ENCODE measurements at places on chromosomes 1 and 21. TPM values are rescaled to one million over a fixed set of nuclear protein-coding genes. Genes with fewer than 3 reads are reported as not detected.

DNA sequence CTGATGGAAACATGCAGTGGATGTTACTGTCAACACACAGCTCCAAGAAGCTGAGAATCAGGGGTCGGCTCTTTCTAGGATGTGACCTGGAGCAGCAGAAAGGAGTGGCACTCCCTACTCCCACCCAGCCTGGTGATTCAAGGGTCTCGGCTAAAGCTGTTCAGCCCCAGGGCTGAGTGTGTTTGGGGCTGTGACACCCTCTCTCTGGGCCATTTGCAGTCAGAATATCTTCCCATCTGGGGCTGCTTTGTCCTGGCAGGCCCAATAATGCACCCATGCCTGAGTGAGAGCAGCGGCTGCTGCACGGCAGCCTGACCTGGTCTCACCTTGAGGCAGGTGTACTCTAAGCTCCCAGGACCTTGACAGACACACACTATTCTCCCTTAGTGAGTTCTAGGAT lies 52.5 kb upstream of the AJAP1 start:
- DNase-seq = no peak

- DNase-seq = no peak
Measured at GRCh38 chr1:242455052-242455361, 69.5 kb downstream of the PLD5 start.

GRCh38 chr21:46542588-46543124 lies 62.2 kb downstream of the S100B start:
- no peak for DNase-seq

DNA sequence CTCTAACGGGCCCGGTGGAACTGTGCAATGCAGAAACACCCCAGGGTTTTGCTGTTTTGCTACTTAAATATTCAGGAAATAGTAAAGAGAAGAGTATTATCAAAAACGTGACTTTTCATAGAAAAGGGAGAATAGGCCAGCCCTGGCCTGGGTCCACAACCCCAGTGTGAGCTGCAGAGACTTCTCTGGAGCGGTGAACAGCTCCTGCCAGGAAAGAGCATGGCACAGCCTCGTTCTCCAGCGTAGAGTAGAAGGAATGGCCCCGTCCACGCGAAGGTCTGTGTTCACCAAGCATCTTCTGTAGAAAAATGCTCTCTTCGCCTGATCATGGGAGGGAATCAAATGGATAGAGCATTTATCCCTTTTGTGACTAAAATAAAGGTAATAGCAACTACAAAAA lies 51.4 kb downstream of the PDE9A start:
- no peak for DNase-seq

DNA sequence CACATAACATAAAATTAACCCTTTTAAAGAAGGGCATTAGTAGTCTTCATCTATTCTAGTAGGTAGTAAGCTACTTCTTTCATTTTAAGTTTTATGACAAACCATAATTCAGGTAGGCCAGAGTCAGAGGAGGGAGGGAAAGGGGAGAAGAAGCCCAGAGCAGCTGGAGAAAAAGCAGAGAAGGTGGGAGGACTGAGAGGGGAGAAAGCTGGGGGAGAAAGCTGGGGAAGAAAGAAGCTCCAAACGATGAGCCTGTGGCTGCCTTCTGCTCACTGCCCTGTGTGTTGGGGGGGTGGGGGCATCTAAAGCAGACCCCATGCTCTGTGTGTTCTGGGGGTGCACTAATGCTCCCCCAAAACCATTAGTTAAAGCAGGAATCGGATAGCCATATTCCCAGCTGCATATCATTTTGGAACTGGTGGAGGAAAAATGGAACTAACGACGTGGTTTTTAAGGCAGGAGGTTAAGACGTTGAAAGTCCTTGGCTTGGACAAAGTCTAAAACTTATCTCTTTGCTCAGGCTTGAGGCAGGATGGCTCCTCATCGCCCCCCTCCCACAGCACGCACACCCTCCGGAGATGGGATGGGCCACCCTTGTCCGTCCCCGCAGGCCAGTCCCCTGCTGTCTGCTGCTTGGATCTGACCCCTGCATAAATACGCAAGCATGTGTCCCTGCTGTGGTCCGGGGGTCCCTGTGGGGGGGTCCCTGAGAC lies 184.2 kb downstream of the DYRK1A start:
- no peak for DNase-seq

DNA sequence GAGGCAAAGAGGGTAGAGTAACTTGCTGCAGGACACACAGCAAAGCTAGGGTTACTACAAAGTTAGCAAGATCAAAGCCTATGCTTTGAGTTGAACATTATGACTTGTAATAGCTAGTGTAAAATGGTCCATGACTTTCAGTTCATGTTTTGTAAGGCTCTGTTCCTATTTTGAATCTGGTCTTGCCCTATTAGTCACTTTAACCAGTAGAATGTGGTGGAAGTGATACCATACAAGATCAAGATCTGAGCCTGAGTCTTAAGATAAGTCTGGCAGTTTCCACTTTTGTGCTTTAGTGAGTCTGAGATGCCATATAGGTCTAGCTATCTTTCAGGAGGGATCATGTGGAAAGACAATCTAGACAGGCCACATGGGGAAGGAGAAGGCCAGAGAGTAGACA lies 282.1 kb upstream of the BRINP3 start:
- DNase-seq = no peak

DNA sequence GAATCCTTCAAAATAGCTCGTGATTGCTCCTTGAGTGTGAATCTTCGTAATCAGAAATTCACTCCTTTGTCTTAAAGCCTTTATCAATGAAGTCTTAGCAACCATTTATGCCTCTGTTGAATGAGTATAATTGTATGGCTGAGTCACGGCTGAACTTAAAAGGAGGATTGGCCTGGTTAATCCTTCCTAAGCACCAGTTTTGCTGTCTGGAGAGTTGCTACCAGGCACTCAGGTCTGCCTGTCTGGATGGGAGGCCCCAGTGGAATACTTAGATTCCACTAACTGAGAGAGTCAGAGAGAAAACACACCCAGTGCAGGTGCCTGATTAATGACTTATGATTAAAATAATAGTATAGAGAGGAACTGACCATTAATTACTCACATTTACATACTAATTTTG lies 7.6 kb upstream of the HHAT start:
- DNase-seq = no peak

DNA sequence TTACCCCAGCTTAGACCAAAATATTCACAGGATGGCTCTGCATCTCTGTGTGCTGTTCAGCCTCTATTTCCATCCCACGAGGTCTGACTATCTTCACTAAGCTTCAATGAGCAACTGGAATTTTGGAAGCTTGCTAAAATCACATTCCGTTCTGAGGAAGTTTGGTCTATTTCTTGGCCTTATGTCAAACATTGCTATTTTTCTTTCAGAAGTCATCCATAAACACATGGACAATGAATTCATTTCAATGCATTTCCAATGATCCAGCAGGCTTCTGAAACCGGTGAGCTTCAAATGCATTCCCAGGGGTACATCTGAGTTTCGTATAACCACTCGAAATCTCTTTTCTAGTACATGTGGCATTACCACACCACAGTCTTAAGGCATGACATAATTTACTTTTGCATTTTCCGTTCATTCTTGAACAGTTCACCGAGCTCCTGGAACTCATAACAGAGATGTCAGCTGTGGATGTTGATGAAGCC lies 294.1 kb upstream of the KAZN start:
- DNase-seq = no peak

GRCh38 chr1:221644145-221644448 lies 97.8 kb downstream of the DUSP10 start:
- no peak for DNase-seq

DNA sequence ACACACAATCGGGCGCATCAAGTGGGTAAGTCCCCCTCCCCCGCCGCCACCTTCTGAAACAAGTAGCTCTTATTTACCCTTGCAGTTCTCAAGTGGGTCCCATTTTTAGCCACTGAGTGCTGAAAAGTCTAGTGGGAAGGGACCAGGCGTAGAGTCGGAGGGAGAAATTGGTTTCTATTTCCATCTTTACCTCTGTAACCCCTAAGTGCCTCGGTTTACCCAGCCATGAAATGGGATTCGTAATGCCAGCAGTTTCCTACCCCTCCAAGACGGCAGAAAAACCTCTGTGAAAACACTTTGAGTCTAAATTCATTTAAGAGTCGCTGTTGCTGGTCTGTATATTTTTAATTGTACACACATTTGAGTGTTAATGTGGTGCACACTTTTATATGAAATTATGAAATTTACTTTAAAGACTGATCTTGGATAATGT lies 928 bp downstream of the TLCD4 start:
- DNase-seq = no peak

DNA sequence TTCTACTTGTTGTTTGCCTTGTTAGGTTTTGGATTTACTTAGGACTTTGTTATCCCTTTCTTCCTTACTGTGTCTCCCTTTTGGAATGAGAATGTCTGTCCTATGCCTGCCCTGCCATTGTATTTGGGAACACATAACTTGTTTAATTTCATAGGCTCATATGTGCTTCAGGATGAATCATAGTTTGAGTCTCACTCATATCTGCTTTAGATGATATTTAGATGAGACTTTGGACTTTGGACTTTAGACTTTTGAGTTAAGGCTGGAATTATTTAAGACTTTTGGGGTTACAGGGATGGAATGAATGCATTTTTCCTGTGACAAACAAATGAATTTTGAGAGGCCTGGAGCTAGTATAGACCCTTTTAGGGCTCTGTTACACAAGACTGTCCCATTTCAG lies 33.4 kb downstream of the PSMG1 start:
- no peak for DNase-seq

GRCh38 chr21:36200081-36200561 lies 43.5 kb downstream of the DOP1B start:
- no peak for DNase-seq

DNA sequence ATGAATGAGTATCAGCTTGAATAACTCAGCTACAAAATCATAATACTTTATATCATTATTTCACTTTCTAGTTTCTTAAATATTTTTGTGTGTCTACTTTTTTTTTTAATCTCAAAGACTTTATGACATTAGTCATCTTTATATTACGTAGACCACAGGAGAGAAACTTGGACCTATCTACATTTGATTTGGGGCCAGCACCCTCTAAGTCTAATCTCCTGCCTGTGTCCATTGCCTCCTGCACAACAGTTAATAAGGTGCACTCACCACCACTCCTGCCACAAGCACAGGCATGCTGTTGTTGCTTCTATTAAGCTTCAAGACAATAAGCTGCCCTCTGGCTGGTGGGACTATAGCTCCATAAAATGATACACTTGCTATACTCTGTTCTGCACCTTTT lies 70.4 kb downstream of the DIRAS3 start:
- no peak for DNase-seq

DNA sequence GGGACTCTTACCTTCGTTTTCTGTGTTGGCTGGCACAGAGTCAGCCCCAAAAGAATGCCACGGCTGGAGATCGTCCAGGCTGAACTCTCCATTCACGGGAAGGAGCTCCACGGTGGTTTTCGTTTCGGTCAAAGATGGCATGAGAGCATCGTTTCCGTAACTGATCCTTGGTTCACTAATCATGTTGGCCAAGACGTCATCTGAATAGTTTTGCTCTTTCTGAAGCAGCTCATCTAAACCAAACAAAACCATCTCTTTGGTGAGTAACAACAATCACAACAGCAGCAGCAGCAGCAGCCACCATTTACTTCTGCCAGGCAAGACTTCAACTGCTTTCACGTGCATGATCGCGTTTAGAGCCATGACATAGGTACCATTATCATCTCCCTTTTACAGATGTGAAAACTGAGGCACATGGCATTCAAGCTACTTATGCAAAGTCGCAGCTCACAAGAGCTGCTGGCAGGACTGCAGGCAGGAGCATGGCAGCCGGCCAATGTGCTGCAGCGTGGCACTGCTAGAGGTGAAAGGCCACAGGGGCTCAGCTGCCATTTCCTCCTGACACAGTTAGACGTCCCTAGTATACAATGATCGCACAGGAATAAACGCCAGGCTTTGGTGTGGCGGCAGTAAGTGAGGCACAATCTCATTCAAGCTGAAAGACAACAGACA lies 177.1 kb downstream of the GABPA start:
- peak; percentile 7 for DNase-seq

DNA sequence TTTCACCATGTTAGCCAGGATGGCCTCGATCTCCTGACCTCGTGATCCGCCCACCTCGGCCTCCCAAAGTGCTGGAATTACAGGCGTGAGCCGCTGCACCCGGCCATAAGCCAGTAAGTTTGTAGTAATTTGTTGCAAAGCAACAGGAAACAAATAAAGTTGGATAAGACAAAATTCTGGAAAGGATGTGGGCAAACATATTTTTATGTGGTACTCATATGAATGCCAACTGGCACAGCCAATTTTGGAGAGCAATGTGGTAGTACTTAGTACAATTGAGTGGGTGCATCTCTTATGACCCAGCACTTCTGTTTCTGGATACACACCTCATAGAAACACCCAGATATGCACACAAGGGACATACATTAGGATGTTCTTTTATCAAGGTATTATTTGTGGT lies 8.4 kb upstream of the IL12RB2 start:
- no peak for DNase-seq

- no peak for DNase-seq
Measured at GRCh38 chr1:192399161-192399560, 82.4 kb downstream of the RGS21 start.

GRCh38 chr1:157844089-157844830 lies 2.7 kb upstream of the CD5L start:
- DNase-seq = no peak

DNA sequence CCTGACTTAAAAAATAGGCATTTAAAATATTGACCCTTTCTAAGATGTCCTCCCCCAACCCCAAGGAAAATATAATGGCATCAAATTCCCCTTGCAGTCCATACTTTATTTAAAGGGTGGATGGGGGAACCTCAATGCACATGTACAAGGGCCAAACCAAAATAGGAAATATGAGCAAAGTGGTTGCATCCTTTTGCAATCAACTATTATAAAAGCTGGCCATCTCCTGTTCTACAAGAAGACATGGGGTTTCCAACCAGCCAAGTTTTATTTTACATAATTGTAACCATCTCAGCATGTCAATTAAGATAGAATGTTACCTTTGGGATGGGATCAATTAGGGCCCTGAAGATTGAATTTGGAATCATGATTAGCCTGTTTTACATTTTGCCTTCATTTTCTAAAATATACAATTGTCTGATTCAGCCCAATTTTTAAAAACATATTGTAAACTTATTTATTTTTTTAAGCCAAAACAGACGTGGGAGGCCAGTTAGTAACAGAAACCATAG lies 146.7 kb upstream of the NFIA start:
- no peak for DNase-seq

GRCh38 chr1:210726621-210727020 lies 397.9 kb downstream of the HHAT start:
- peak; percentile 46 for DNase-seq

GRCh38 chr21:31710586-31710985 lies 21.3 kb downstream of the SCAF4 start:
- DNase-seq = no peak

GRCh38 chr1:161069241-161069640 lies 450 bp downstream of the ARHGAP30 start:
- DNase-seq = no peak

S100A3 gene
- total RNA-seq = 15.3 TPM

AQP10 gene
- not detected for total RNA-seq

RGS4 gene
- total RNA-seq = 24.1 TPM

AK5 gene
- total RNA-seq = 6.5 TPM

VWA5B1 gene
- total RNA-seq = not detected
